ENCODE measurements at places on chromosomes 13 and 19.

DNA sequence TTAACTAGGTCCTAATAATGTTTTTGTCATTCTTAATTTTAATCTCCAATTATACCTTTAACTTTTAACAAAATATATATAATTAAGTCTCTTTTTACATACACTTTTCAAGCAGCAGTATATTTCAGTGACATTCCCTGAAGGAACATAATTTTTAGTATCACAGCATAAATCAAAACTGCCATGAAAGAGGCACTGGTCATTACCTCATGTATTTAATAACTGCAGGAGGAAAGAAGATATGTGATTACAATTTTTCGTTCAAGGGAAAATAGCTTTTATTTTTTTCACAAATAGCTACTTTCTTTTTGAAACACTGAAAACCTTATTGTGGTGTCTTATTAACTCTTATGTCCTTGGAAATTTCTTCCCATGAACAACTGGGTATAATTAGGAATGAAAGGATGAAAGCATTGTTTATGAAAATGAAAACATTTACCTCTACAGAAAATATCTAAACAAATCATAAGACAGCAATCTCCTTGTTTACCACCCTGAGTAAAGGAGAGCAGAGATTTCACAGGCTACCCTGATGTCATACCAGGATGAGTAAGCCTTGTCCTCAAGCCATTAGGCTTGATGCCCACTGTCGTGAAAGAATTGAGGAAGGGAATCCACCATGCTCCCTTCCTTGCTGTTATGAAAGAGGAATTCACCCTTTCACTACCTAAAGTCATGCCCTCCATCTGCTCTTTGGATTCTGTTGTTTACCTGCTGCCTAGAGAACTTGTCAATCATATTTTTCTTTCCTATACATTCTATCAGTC lies 877.2 kb upstream of the PCDH20 start:
- no peak for DNase-seq

DNA sequence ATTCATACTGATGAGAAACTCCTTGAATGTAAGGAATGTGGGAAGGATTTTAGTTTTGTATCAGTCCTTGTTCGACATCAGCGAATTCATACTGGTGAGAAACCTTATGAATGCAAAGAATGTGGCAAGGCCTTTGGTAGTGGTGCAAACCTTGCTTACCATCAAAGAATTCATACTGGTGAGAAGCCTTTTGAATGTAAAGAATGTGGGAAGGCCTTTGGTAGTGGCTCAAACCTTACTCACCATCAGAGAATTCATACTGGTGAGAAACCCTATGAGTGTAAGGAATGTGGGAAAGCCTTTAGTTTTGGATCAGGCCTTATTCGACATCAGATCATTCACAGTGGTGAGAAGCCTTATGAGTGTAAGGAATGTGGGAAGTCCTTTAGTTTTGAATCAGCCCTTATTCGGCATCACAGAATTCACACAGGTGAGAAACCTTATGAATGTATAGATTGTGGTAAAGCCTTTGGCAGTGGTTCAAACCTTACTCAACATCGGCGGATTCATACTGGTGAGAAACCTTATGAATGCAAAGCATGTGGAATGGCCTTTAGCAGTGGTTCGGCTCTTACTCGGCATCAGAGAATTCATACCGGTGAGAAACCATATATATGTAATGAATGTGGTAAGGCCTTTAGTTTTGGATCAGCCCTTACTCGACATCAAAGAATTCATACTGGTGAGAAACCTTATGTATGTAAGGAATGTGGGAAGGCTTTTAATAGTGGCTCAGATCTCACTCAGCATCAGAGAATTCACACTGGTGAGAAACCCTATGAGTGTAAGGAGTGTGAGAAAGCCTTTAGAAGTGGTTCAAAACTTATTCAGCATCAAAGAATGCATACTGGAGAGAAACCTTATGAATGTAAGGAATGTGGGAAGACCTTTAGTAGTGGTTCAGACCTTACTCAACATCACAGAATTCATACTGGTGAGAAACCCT lies 26.6 kb downstream of the ZNF345 start:
- DNase-seq, result no peak

- peak; percentile 90 for DNase-seq
These were observed 6.5 kb downstream of the MED29 start for GRCh38 chr19:39397360-39398296.

- no peak for DNase-seq
These were observed 19.5 kb upstream of the ZNF429 start for GRCh38 chr19:21485926-21486325.

- DNase-seq, result no peak
These were observed 68.7 kb downstream of the ZAR1L start for GRCh38 chr13:32246468-32246867.
